Activated naive CD8-positive, alpha-beta T cell treated with anti-CD3 and anti-CD28 coated beads, Interleukin-2, amount 10 ng/mL, durations not matched to agents 7 days and 5 days (primary cell): ENCODE measurements at places on chromosomes 12 and 14. TPM values are rescaled to one million over a fixed set of nuclear protein-coding genes. Genes with fewer than 3 reads are reported as not detected.

DNA sequence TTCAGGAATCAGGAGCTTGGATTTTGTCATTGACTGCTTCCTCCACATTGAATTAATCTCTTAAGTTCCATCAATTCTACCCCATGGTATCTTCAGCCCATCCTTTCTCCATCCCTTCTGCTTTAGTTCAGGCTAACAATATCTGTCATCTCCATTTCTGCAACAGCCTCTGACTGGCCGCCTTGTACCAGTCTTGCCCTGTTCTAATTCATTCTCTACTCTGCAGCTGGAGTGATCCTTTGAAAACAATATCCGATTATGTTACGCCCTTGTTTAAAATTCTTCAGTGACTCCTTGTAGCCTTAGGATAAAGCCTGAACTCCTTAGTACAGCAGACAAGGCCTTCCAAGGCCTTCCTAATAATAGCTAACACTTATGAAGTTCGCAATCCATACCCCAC, 170.2 kb downstream of the ETV6 start:
- H3K4me1 ChIP-seq = peaks cover 9% of the 10 kb centered on the region
- peaks cover 6% of the 10 kb centered on the region for H3K36me3 ChIP-seq
- H3K4me3 ChIP-seq = no peak overlapping the region
- H3K27me3 ChIP-seq = no peaks in the 10 kb centered on the region
- DNase-seq = no peak

The ZBTB1 gene
- 86.7 TPM for total RNA-seq

The CMA1 gene
- total RNA-seq = 0.33 TPM

GRCh38 chr12:113464852-113465719, 6.6 kb downstream of the LHX5 start:
- peaks cover 25% of the 10 kb centered on the region for H3K4me1 ChIP-seq
- H3K27ac ChIP-seq = no peak overlapping the region
- DNase-seq = no peak
- peaks cover 78% of the 10 kb centered on the region for H3K27me3 ChIP-seq

- peaks cover 2% of the 10 kb centered on the region for H3K27me3 ChIP-seq
- no peaks in the 10 kb centered on the region for H3K36me3 ChIP-seq
- H3K4me3 ChIP-seq = no peak overlapping the region
- no peak for DNase-seq
- peaks cover 4% of the 10 kb centered on the region for H3K4me1 ChIP-seq
Measured at GRCh38 chr12:21715386-21715785, 57.7 kb upstream of the LDHB start.

DNA sequence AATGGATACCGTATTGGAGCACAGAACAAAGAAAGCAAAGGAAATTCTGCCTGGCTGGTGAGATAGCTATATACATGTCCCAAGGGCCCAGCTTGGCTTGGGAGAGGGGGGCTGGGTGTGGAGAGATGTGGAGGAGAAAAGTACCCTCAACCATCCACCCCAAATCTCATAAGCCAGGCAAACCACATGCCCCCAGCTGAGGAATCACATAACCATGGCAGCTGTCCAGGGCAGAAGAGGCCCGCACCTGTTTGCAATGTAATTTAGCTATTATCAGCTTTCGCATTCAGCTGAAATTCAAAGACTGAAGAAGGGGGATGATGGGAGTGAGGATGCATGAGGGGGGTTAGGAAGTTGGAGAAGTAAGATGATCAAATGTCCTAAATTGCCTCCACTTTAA, 196.1 kb downstream of the TBX5 start:
- H3K4me1 ChIP-seq = no peaks in the 10 kb centered on the region
- DNase-seq = no peak
- H3K36me3 ChIP-seq = no peaks in the 10 kb centered on the region
- H3K27me3 ChIP-seq = no peaks in the 10 kb centered on the region

GRCh38 chr12:45518291-45519235, 210.9 kb upstream of the ARID2 start:
- no peaks in the 10 kb centered on the region for H3K27me3 ChIP-seq
- peak; percentile 35 for DNase-seq
- peak overlapping the region; percentile 86 for H3K27ac ChIP-seq
- peaks cover 9% of the 10 kb centered on the region for H3K36me3 ChIP-seq
- H3K4me1 ChIP-seq = peaks cover 11% of the 10 kb centered on the region
- peak overlapping the region; percentile 43 for H3K4me3 ChIP-seq

- no peak overlapping the region for H3K4me3 ChIP-seq
- H3K27me3 ChIP-seq = peaks cover 14% of the 10 kb centered on the region
Measured at GRCh38 chr12:8906266-8907180, 7.8 kb upstream of the PHC1 start.

GRCh38 chr14:103372552-103373304, 12.5 kb upstream of the MARK3 start:
- no peaks in the 10 kb centered on the region for H3K36me3 ChIP-seq
- H3K4me1 ChIP-seq = no peaks in the 10 kb centered on the region
- H3K4me3 ChIP-seq = no peak overlapping the region
- H3K27ac ChIP-seq = no peak overlapping the region
- no peak for DNase-seq
- H3K27me3 ChIP-seq = peaks cover 6% of the 10 kb centered on the region

DNA sequence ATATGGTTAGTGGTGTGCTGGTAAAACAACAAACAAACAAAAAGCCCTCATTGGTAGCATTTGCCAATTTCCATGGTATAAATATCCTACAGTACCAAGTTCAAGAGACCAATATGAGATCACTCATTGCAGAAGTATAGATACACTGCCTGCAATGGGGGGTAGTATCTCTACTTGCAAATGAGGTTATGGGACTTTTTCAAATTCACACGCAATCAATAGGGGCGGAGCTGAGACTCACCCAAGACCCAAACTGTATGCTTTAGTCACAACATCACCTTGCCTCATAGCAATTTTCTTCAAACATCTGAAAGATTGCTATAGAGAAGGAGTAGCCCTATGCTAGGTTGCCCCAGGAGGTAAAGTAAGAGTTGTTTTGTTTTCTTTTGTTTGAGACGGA, 93.7 kb downstream of the VCPKMT start:
- no peak for DNase-seq
- H3K36me3 ChIP-seq = peaks cover 80% of the 10 kb centered on the region
- H3K27me3 ChIP-seq = no peaks in the 10 kb centered on the region
- no peak overlapping the region for H3K27ac ChIP-seq
- H3K4me3 ChIP-seq = no peak overlapping the region
